Activated CD4-positive, alpha-beta T cell treated with anti-CD3 and anti-CD28 coated beads for 4 hours (primary cell): ENCODE measurements at places on chromosomes 11 and 22.

DNA sequence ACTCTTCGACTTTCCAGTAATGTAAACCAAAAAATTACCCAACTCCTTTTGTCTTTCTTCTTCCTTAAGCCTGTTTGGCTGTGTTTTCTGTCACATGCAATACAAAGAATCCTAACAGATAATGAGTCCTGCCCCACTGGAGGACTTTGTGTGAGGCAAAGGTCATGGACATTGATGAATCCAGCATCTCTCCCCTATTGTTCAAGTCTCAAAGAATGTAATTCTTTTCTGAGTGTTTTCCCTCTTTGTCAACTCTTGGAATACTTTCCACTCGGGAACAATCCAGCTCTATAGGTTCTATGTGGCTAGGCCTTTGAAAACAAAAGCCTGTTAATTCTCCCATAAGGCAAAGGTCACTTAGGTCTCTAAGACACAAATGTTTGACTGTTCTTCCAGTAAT is 100.7 kb downstream of the FAR1 start:
- no peak for DNase-seq

GRCh38 chr11:82398300-82398815 is 335.3 kb downstream of the FAM181B start:
- DNase-seq = no peak

DNA sequence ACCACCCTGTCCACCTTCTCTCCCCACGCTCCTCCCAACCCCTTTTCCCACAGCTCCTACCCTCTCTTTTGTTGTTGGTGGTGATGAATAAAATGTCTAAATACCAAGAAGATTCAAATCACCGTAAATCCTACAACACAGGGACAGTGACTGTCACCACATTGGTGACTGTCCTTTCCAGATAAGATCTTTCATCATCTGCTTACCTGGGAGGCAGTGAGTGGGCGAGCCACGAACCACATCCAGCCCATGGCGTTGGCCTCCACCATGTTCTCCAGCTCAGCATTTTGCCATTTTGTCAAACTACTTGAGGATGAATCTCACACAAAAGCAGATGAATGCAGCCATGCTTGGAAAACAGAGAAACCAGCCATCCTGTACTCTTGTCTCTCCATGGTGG is 6.7 kb upstream of the CYTH4 start:
- DNase-seq = no peak

DNA sequence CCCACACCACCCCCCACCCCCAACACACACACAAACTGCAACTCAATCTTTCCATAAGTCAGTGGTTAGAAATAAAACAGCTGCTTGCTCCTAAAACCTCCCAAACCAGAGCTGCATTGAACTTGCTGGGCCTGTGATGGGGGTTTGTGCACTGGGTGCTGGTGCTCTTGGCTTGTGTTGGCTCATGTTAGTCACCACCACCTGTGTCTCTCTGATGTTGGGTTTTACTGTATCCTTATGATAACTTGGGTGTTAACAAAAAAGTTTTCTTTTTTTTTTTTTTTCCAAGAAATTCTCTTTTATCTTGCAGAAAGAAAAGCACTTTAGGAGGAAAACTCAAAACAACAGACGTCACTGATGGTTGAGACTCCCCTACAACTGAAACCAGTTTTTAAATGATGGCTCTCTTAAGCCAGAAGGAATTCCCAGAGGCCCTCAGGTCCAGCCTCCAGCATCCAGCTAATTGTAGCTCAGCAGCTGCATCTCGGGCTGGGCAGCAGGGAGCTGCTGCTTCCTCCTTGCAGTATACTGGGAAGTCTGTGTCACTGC is 79.9 kb upstream of the DRD2 start:
- no peak for DNase-seq

DNA sequence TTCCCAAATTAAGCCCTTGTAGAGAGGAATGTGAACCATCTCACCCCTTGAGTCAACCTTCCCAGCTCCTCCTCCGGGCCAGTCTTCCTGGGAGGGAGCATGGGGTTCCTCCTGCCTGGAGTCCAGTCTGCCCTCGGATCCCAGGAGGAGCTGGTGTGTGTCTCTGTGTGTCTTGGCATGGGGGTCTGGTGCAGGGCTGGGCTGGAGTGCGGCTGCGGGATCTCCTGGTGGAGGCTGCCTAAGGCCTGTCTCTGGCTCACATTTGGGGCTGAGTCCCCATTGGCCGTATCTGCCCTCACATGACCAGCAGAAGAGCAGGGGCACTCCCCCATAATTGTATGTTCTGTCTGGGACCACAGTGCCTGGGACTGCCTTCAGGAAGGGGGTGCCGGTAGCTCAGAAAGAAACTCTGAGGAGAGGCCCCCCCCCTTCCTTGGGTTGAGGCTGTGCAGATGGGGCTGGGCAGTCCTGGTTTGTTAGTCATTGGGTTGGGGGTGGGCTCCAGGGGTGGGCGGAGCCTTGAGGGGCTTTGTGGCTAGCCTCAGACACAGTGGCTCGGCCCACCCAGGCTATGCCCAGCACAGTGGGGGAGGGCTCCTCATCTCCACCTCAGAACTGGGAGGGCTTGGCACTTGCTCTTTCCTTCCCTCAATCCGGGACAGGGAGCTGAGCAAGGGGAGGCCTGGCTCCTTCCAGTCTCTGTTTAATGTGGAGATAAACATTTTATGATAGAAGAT is 2.9 kb downstream of the C1QTNF5 start:
- no peak for DNase-seq

DNA sequence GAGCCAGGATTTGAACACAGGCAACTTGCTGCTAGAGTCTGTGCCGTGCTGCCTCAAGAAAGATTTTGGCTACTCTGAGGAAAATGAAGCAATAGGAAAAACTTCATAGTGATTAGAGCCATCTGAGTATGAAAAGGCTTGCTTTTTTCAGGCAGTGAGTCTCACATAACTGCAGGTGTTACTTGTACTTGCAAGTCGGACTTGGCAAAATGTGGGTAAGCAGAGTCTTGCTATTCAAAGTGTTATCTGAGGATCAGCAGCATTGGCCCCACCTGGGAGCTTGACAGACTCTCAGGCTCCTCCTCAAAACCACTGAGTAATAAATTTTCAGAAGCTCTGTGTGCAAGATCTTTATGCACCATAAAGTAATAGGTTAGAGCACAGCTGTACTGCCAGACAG is 18.1 kb downstream of the RNF141 start:
- no peak for DNase-seq

DNA sequence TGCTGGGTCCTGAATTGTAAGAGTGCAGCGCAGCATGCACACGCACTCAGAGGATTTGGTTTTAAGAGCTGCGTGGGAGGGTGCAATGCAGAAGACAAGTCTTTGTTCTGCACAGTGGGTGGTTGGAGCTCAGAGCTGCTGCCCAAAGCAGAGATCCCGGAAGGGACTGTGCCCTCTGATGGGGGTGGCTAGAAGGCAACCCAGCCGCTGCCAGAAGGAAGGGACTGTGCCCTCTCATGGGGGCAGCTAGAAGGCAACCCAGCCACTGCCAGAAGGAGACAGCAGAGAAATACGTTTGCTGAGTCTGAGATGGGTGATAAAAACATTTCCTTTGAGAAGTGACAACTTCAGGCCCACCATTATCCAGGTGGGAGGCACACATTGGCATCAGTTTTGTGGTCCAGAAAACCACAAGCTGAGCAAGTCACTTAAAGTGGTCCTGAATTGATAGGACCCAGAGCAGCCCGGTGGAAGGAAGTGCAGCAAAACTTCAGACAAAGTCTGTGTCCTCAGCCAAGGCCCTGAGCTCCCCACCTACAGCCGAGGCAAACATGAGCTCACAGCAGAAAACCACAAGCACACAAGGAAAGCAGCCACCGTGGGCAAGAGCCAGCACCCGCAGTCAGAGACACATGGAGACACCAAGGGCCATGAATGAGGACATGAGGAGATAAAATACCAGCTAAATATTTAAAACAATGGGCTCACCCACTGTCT is 4.3 kb downstream of the KRTAP5-6 start:
- DNase-seq = no peak

- DNase-seq = no peak
These were observed 4.3 kb downstream of the SCUBE1 start for GRCh38 chr22:43338766-43339345.

DNA sequence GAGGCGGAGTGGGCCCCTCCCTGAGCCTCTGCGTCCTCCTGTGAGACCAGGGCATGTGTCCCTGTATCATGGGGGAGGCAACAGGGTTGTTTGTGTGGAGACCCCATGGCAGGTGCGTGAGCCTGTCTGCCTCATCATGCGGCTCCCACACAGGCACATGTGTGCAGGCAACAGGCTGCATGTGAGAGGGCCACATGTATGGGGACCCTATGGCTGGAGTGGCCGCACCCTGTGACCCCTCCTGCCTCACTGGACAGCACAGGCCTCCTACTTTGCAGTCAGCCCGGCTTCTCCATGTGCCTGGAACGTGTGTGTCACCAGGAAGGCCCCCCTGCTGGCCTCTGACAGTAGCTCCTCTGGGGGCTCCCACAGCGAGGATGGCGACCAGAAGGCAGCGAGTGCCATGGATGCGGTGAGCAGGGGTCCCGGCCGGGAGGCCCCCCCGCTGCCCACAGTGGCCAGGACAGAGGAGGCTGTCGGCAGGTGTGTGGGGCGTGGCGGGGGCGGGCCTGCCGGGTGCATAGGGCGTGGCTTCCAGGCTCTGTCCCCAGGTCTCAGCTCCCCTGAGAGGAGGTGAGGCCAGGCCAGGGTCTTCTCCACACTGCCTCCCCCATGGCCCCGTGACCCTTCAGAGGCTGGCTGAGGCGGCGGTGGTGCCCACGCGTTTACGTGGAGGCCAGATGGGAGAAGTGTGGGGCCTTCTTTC is 34.1 kb downstream of the SBF1 start:
- DNase-seq = no peak

DNA sequence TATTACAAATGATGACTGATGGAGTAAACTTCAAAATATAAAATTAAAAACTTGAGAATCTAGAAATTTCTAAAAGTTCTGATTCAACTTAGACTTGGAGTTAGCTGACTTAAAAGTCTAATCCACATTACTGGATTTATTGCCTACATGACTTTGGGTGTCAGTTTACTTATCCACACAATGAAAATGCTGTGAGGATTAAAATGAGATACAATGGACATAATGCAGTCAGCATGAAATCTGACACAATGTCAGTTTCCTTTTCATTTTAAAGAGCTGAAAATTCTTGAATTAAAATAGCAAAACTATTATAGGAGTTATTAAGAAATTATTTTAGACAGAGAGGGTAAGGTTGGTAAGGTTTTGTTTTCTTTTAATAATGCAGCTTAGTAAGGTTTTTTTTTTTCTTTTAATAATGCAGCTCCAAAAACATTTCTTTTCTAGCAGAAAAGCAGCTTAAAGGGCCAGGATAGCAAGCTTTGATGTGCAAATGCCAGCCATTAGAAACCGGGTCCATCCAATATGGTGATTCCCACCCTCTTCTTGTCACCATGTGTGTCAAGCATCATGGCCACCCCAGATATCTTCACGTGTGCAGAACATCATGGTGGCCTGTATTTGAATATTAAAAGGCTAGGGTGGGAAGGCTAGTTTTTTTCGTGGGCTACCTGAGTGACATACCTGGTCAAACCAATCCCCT is 18.9 kb downstream of the APIP start:
- no peak for DNase-seq

- DNase-seq = no peak
These were observed 515.1 kb downstream of the INSC start for GRCh38 chr11:15629690-15630321.

- no peak for DNase-seq
These were observed 85.3 kb upstream of the HORMAD2 start for GRCh38 chr22:29994943-29995342.

DNA sequence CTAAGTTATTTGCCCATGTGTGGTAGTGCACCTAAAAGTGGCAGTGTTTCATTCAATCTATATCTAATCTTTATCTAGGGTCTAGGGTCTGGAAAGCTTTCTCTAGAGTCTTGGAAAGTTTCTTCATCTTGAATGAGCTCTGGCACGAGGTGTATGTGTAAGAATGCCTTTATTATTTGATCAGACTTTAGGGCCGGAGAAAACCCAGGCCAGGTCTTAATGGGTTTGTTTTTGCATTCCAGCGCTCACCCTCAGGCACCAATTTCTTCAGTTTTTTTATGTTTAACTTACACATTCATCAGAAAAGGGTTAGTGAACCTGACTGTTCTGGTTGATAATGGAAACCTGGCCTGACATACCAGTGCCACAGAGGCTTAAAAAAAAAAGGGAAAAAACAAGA is 68.3 kb upstream of the SLN start:
- no peak for DNase-seq

DNA sequence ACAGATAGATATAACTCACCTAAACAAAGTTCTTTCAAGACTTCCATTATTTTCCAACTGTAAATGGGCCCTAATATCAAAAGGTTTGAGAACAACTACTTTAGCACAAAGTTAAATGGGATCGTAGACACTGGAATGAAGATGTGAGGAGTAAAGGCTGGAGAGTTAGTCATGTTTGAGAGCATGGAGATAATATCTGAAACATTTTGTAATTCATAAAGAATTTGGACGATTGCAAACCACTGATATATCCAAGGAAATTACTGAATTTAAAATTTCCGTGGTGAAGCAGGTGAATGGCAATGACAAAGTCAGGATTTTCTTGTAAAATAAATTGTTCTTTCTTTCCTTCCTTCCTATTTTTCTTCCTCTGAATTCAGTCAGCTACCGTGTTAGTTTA is 564.9 kb downstream of the CNTN5 start:
- no peak for DNase-seq

GRCh38 chr11:122804161-122804560 is 34.1 kb upstream of the CRTAM start:
- no peak for DNase-seq

GRCh38 chr22:44702479-44703198 is 635 bp downstream of the PRR5 start:
- DNase-seq = no peak

DNA sequence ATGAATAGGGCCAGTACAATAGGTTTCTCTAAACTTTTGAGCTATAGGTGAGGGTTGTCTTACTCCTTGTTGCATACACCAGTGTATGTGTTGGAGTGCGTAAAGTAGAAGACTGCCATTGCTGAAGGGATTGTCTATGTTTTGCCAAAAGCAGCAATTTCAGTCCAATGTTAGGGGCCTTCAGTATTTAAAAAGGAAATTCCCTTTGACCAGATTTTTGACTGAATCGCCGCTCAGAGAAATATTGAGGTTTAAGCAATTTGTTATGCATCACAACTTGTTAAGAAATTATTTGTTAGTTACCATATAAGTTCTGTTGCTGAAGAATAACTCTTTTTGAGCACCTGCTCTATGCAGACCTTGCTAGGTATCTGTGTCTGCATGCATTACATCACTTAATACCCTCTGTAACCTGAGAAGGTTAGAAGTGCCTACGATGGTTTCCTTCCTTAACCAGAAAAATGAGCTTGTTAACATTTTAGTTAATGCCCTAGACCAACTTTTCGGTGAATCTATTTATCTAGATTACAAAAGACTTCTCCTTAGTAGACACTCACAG is 33.9 kb downstream of the MMP20 start:
- DNase-seq = no peak
